Sciatic nerve (tissue), 2 donors: ENCODE measurements at places on chromosomes 12 and 14. TPM values are rescaled to one million over a fixed set of nuclear protein-coding genes. Genes with fewer than 3 reads are reported as not detected.

Gene ACVRL1
- total RNA-seq = 57.6 TPM

Gene NOS1
- total RNA-seq = 17.6 TPM

DNA sequence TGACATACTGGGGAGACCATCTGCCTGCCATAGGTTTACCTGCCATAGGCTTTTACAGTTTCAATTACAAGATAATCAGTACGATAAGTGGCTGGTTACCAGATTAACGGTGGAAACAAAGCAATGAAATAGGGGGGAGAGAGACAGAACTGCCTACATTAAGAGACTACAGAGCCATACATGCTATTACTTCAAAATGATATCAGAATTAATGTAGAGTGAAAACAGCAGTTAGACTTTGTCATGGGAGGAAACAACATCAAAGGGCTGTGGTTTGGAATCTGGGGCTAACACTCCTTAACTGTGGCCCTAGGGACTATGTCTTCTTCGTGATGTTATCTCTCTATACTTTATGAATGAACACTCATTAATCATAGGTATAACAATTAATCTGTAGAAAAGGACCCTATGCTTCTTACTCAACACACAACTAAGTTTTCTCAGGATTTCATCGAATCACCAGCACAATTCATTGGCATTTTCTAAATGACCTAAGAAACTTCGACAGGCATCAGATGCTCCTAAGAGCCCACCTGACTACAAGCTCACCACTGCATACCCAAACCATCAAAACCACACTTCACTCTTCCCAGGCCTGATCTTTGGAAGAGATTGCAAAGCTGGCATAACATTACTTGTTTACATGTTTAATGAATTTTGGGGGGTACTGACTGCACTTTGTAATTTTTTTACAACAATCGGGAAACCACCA is 475.6 kb upstream of the SOX5 start:
- no peak for DNase-seq

DNA sequence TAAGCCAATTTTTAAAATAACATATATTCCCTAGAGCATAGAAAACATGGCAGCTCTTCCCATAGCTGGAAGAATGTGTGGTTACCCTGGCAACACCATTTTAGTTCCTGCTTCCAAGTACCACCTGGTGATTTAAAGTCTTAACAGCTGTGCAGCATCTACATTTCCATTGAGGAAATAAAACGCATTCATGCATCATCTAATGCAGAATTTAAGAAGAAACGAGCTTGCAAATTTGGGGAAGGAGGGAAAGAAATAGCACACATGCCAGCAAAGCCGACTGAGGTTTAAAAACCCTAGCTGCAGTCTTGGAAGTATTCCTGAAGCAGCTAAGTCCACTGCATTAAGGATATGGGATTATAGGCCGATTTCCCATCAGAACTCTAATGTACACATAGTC is 22.8 kb upstream of the SLC38A2 start:
- no peak for DNase-seq

- no peak for DNase-seq
Measured at GRCh38 chr12:65955452-65955851, 131.2 kb downstream of the HMGA2 start.

Gene SOAT2
- total RNA-seq = 1.2 TPM

GRCh38 chr12:89345830-89346740 is 6.2 kb downstream of the DUSP6 start:
- no peak for DNase-seq

Gene SNX6
- total RNA-seq = 101 TPM

- DNase-seq = no peak
Measured at GRCh38 chr12:73973486-73973885, 564.1 kb upstream of the ATXN7L3B start.

GRCh38 chr12:105705765-105706164 is 375.3 kb downstream of the C12orf75 start:
- DNase-seq = peak; percentile 73

GRCh38 chr12:16526693-16527092 is 79.3 kb downstream of the LMO3 start:
- DNase-seq = no peak

GRCh38 chr14:71206766-71207371 is 299.6 kb downstream of the PCNX1 start:
- DNase-seq = no peak

Gene KRT72
- total RNA-seq = 0.18 TPM

Gene ALX1
- total RNA-seq = 0.22 TPM

Gene KRT7
- total RNA-seq = 4.0 TPM

GRCh38 chr14:71403656-71404055 is 496.4 kb downstream of the PCNX1 start:
- DNase-seq = no peak

Gene HCAR1
- total RNA-seq = 1.4 TPM

Gene CLECL1
- total RNA-seq = 1.1 TPM

GRCh38 chr14:21997300-21997699 is 323.7 kb upstream of the OR4E1 start:
- no peak for DNase-seq

DNA sequence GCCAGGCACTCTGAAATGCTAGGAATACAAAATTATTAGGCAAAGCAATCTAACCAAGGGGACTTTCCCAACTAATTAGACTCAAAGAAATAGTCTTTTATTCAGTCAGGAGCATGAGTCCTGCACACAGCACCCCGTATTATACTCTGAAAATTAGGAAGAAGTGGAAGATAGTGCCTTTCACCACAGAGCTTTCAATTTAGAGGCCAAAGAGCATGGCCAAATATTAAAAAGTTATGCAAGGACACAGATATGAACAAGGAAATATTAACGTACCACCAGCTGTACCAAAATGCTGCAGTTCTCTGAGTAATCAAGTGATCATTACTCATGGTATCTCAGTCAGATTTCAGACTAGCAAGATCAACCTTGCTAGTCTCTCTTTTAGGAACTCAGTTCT is 22.6 kb upstream of the MDM2 start:
- no peak for DNase-seq

GRCh38 chr12:13189264-13189663 is 7.3 kb upstream of the EMP1 start:
- no peak for DNase-seq

GRCh38 chr12:113844495-113845210 is 121.5 kb downstream of the RBM19 start:
- no peak for DNase-seq

GRCh38 chr12:46260124-46260912 is 8.5 kb downstream of the SLC38A1 start:
- DNase-seq = no peak

Gene GLS2
- 0.98 TPM for total RNA-seq

Gene CBLN3
- total RNA-seq = 7.0 TPM

GRCh38 chr12:23221066-23221465 is 596.1 kb downstream of the ETNK1 start:
- DNase-seq = no peak

DNA sequence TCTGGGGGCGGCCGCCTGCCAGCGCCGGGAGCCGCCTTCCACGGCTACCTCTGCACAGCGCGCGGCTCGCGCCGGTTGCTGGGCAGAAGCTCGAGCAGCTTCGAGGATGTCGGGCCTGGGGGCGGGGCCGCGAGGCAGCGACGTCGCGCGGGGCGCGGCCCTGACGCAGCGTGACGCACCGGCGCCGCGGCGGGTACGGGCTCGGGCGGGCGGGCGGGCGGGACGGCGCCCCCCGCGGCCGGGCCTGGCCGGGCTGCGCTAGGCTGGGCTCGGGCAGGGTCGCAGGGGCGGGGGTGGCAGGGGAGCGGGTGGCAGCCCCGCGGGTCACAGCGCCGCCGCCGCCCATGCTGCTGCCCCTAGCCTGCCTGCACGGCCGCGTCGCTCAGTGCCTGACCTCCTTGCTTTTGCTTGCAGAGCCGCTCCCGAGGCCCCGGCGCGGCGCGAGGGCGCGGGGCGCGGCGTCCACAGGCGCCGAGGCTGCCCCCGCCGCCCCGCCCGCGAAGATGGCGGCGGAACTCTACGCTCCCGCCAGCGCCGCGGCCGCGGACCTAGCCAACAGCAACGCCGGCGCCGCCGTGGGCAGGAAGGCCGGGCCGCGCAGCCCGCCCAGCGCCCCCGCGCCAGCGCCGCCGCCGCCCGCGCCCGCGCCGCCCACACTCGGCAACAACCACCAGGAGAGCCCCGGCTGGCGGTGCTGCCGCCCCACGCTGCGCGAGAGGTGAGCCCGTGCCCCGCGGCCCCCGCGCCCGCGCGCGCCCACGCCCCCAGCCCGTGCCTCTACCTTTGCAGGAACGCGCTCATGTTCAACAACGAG is at the start of gene BTBD6:
Gene BTBD6, plus strand, starts transcription at position 166 of the 814 bp plus-strand sequence. Its CDS starts 179 bp downstream, at position 345.
- DNase-seq = peak; percentile 90

Gene CERS5
- 51.9 TPM for total RNA-seq

DNA sequence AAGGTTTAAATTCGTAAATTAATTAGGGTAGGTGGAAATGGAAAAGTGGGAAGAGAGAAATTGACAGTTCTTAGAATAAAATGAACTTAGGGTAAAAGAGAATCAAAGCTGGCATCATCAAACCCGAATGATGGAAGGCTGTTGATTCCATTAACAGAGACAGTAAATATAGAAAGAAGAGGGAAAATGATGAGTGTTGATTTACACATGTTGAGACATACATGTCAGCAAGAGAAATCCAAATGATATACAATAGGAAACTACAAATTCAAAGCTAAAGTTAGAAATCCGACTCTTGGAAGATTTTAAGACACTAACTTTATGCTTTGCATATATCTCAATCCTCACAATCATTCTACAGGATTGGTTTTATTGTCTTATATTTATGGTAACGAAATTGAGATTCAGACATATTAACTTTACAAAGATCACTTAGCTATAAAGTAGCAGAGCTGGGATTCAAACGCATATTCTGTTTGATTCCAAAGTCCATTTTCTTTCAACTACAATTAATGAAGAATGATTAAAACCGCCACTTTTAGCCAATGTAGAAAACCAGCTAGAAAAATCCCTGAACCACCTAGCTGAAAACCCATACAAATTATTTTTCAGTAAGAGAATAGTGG is 30.2 kb downstream of the LIMA1 start:
- DNase-seq = no peak

- DNase-seq = no peak
Measured at GRCh38 chr12:108642269-108642870, 8.7 kb upstream of the SELPLG start.

Gene CBX5
- 77.9 TPM for total RNA-seq

Gene FGF6
- not detected for total RNA-seq

- DNase-seq = no peak
Measured at GRCh38 chr14:35292770-35293561, 784 bp downstream of the PSMA6 start.
